ENCODE measurements at places on chromosomes 6 and 20.

GRCh38 chr6:88238065-88238464 lies 71.9 kb upstream of the CNR1 start:
- DNase-seq: no peak

GRCh38 chr20:56004611-56005388 lies 519 bp downstream of the CBLN4 start:
- DNase-seq: no peak

DNA sequence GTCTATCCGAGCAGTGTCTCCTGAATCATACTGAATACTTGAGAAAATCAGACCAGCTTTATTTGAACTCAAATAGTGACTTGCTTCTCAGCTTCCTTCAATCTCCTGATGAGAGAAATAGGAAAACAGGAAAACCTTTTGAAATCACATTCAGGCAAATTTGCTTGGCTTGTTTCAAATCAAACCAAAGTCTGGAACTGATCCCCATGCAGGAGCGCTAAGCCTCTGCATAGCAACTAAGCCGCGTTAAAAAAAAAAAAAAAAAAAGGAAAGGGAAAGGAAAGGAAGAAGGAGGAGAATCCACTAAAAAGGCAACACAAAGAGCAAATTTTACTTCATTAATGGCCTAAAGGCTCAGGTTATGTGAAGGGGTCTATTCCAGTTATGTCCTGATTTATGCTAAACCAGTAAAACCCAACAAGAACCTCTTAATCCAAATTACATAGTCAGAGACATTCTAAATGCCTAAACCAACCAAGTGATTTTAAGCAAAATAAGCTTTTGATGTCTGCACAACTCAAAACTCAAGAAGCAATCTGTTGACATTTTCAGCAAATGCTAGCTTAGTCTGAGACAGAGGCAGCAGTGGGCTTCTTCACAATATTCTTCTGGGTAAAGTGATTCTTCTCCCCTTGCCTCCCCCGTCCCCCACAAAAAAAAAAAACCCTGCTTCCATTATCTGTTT lies 112.5 kb downstream of the SOBP start:
- DNase-seq: no peak

DNA sequence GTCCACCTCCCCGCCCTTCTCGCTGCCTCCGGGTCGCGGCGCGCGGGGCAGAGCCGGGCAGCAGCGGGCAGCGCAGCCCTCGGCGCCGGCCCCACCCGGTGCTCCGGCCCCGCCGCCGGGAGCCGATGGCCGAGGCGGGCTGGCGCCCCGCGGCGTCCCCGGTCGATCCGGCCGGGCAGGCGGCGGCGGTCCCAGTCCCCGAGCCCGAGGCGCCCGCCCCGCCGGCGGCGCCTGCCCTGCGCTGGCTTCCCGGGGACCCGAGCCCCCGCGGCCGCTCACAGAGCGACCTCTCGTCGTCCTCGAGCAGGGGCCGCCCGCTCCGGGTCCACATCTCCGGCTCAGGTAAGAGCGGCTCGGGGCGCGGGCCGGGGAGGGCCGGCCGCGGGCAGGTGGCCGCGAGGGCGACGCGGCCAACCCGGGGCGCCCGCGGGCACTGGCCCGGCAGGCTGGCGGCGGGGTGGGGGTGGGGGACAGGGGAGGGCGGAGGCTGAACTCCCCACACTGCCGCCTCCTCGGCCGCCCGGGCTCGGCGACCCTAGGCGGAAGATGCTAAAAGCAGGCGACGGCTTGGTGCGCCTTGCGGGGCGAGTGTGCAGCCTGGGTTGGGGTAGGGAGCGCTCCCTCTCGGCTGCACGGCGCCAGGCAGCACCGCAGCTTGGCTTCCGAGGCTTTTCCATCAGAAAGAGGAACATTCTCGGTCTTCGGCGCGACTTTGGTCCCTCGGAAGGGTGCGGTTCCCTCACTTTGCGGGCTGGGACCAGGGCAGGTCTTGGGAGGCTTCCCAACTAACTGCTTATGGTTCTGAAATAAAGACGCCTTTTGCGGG lies 25.6 kb upstream of the FUCA2 start:
- DNase-seq: peak; percentile 91

GRCh38 chr6:8166156-8166555 lies 63.8 kb upstream of the EEF1E1 start:
- DNase-seq: no peak

DNA sequence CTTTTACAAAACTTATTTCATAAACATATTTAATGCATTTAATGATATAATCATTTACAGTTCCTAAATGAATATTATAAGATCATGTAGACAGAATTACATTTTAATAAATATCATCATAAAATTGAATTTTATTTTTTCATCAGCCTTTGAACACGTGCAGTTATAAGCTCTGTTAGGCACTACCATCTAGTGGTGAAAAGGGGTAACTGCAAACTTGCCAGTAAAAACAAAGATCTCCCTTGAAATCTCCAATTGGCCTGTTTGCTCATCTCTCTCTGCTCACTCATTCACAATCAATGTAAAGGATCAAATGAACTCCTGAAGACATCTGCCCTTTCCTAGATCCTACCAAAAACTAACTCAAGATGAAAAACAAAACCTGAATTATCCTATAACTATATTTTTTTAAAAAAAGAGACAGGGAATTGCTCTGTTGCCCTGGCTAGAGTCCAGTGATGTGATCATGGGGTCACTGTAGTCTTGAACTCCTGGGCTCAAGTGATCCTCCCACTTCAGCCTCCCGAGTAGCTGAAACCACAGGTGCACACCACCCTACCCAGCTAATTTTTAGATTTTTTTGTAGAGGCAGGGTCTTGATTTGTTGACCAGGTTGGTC lies 31.7 kb downstream of the SAMHD1 start:
- peak; percentile 54 for DNase-seq

DNA sequence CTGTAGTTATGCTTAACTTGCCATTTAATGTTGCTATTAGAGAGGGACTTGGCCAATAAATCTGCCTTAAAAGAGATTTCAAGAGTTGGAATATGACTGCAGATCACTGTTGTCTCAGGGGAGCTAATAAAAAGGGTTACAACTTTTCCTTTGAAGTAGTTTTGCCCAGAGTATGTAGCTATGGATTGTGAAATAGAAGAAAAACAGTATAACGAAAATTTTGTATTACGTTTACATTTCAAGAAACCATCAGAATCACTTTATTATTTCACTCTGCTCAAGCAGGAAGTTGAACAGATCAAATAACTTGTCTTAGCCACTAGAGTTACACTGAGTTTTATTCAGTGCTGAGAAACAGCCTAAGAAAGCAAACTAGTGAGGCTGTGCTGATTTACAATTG lies 3.0 kb upstream of the ZSCAN26 start:
- DNase-seq: no peak

- DNase-seq: no peak
These were observed 129.2 kb upstream of the PCSK2 start for GRCh38 chr20:17097603-17098002.

- DNase-seq: no peak
These were observed 40.8 kb downstream of the DNAH8 start for GRCh38 chr6:38755874-38756273.

DNA sequence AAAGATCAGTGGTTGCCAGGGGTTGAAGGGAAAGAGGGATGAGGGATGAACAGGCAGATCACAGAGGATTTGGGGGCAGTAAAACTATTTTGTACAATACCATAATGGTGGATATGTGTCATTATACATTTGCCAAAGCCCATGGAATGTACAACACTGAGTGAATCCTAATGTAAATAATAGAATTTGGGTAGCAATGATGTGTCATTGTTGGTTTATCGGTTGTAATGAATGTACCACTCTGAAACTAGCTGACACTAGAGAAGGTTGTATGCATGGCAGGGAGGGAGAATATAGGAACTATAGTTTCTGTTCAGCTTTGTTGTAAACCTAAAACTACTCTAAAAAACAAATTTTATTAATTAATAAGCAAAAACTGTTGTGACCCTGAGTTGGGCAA lies 17.8 kb upstream of the ASF1A start:
- DNase-seq: no peak

- DNase-seq: no peak
These were observed 12.9 kb downstream of the SPINT3 start for GRCh38 chr20:45502561-45502960.

- no peak for DNase-seq
These were observed 1.6 kb downstream of the TMEM14A start for GRCh38 chr6:52672412-52673025.

DNA sequence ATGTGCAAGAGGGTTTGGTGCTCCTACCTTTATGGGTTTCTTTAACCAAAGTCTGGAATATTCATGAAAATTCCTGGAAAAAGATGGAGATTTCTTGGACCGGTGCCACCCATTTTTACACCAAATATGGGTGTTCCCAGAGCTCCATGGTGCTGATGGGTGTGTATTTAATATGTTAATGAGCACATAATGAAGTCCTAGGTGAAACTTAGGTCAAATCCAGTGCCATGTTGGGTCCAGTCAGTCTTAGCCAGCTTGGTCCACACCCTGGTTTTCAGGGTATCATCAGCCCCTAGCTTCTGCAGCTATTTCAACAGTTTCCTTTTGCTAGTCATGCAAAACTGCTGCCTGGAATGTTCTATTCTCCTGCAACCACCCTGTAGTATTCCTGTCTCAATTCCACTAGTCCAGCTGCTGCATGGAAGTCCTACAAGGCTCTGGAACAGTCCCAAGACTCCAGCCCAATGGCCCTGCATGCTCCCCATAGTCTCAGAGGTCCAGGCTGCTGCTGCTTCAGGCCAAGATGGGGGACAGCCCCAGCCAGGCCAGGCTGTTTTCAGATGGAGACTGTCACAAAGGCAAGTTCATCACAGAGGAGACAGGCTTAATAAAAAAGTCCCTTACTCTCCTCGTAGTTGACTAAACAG lies 31.8 kb downstream of the CST9L start:
- DNase-seq: no peak

DNA sequence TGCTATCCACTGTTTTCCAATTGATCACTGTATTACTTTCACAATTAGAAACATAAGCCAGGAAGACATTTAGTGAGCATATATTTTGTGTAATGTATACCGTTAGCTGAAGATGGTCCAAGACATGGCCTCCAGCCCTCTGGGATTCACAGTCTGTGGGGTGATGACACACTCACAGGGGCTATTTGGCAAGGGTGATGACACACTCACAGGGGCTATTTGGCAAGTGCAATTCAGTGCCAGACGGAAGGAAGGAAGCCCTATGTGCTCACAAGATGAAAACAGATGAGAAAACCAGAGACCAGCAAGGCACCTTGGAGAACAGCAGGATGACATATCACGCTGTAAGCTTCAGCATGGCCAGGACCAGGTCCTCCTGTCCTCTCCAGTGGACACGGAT lies 183.7 kb downstream of the MBOAT1 start:
- DNase-seq: no peak

DNA sequence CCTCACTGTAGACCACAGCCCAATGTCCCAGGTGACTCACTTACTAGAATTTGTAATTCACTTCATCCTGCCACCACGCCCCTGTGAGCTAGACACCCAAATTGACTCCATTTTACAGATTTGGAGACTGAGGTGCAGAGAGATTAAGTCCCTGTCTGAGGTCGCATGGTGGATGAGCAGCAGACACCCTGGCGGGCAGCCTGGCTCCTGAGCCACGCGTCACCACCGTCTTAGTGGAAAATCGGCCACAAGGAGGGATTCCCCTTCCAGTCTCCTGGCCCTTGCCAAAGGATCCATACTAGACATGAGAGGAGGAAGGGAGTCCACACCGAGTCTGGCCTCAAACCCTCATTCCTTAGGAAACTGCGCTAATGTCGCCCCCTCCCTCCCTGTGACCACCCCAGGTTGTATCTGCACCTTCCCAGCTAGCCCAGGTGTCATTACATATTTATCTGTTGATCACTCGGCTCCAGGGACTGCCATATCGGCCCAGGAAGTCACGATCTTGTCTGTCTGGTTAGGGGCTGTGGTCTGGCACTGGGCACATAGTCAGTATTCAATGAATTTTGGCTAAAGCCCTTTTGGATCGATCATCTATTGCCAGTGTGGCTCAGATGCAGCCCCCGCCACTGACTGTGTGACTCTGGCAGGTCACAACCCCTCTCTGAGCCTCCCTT lies 25.7 kb upstream of the PTGIS start:
- DNase-seq: no peak

GRCh38 chr6:11908436-11909105 lies 103.5 kb upstream of the HIVEP1 start:
- DNase-seq: no peak

- no peak for DNase-seq
These were observed 93.5 kb upstream of the LOC128125822 start for GRCh38 chr6:63478734-63479133.

DNA sequence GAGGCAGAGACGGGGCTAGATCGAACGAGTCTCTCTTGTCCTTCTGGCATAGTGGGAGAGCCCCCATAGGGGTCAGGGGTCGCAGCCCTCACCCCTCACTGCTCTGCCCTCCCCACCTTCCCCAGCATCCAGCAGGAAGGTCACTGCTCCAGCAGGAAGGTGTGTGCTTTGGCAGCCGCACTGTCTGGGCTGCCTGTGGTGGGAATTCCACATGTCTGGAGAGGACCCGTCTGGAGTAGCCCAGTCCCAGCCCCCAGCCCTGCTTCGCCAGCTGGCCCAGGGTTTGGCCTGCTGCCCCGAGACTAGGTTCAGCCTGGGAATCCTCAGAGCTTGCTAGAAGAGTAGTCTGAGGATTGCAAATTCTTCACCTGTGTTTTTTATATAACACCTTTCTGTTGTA lies 2.5 kb upstream of the R3HDML start:
- DNase-seq: no peak

GRCh38 chr6:96469312-96469711 lies 52.3 kb upstream of the UFL1 start:
- no peak for DNase-seq

DNA sequence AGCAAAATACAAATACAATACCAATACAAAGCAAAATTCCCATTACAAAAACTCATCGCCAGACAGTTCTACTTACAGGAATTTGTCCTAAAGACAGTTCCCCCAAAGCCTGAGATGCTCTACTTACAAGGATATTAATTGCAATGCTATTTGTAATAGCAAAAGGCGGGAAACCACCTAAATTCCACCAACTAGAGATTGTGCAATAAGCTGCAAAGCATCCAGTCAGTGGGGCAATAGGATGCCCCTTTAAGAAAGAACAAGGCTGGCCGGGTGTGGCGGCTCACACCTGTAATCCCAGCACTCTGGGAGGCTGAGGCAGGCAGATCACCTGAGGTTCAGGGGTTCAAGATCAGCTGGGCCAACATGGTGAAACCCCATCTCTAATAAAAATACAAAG lies 39.1 kb downstream of the FAM209B start:
- DNase-seq: peak; percentile 4

- DNase-seq: no peak
These were observed 75.2 kb downstream of the LRRC1 start for GRCh38 chr6:53869964-53870363.

GRCh38 chr6:155216312-155217046 lies 47.3 kb upstream of the CLDN20 start:
- no peak for DNase-seq

GRCh38 chr20:59006864-59007664 lies at the start of gene CTSZ:
TSS of gene CTSZ (minus strand) at chr20:59007254. CDS start at chr20:59007128, 126 bp downstream.
- DNase-seq: peak; percentile 89
